ENCODE measurements at places on chromosomes 12 and 14.

GRCh38 chr14:22588526-22589095, 413 bp downstream of the DAD1 start:
- DNase-seq = no peak

GRCh38 chr12:62793256-62794217, 141.4 kb downstream of the PPM1H start:
- DNase-seq = peak; percentile 64

DNA sequence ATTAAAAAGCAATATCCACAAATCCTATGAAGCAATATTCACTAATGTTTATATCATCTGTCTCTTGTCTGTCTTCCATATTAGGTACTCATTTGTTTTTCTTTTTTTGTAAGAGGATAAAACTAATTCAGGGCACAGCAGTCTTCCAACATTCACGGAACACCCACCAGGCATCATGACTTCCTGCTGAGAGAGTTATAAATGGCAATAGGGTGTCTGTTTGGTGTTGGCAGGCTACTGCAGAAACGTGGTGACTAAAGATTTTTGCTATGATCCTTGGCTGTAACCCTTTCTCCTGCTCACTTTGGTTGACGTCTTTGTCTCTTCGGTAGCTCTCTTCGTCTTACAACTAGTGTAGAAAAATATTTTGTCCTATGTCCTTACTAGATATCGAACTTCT, 860.6 kb upstream of the MGAT4C start:
- no peak for DNase-seq

- no peak for DNase-seq
Observed at GRCh38 chr12:124548854-124549378, 18.5 kb downstream of the NCOR2 start.

GRCh38 chr12:122958198-122958888, 7.9 kb downstream of the ABCB9 start:
- no peak for DNase-seq

GRCh38 chr14:37021390-37021789, 151.0 kb downstream of the SLC25A21 start:
- DNase-seq = no peak

DNA sequence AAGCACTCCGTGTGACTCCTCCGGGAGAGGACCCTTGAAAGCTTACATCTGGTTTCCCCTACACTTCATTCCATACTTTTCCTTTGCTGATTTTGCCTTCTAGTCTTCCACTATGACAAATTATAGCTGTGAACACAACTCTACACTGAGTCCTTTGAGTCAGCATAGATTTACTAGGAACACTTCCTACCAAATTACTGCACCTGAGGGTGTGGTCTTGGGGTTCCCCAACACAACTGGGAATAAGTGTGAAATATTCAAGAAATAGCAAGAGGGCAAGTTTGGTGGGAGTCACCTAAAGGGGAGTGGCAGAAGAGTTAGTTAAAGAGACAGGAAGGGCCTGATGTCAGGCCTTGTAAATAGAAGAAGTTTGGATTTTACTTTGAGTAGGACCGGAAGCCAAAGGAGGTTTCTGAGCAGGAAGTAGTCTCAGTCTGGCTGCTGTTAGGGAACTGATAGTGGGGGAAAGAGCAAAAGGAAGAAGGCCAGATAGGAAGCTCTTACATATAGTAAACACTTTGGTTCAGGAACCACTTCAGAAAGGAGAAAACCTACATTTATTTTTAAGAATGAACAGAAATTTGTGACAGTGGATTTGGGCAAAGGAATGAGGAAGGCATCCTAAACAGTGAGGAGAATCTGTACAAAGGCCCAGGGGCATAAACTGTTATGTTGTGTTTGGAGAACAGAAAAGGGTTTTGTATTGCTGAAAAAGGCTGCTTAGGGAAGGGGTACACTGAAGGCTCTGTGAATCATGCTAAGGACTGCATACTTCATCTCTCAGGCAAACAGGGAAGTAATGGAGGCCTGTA, 14.2 kb downstream of the SEL1L start:
- no peak for DNase-seq

GRCh38 chr14:105931808-105932483, 405.6 kb downstream of the TMEM121 start:
- peak; percentile 31 for DNase-seq

- DNase-seq = peak; percentile 37
Observed at GRCh38 chr14:81302638-81303037, 81.9 kb upstream of the GTF2A1 start.

DNA sequence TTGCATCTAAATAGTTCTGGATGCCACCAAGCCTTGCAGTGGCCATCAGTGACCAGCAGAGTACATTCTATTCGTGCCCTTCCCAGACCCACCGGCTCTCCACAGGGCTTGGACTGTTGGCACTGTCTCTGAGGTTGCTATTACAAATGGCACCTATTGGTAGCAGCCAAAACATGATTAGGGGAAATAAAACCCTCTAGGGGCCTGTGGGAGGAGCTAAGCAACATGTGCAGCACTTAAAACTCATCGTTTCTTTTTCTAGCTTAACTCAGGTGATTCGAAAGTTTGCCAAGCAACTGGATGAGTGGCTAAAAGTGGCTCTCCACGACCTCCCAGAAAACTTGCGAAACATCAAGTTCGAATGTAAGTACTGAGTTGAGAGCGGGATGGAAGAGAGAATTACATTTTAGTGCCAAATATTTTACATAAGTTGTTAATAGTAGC, 65.4 kb upstream of the RIC8B start:
- DNase-seq = no peak

- DNase-seq = no peak
Observed at GRCh38 chr12:105733579-105733978, 403.1 kb downstream of the C12orf75 start.

DNA sequence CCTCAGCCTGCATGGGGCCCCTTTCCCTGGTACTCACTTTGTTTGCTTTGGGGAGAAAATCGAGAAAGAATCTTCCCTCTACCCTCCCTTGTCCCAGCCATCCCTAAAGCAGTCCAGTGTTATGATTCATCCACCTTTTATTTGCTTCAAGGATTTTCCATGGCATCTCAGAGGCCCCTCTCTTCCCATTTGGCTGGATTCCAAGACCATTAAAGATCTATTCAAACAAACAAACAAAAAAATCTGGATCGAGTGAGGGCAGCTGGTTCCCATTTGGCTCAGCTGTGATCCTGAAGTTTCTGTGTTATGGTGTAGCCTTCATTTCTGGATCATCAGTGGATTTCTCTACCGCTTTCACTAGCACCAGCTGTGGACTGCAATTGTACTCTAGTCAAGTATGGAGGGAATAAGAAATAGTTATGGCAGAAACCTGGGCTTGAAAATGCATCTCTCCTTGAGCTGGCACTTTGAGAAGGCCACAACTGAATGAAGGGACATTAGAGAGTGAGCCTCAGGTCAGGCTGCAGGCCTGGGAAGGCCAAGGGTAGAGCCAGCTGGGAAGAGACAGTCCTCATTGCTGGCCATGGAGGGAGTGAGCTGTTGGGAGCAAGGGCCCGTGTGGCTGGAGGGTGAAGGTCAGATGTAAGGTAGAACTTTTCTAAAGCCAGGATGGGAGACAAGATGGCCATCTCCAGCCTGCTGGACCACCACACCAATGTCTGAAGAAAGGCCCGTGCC, 13.7 kb downstream of the KRT71 start:
- no peak for DNase-seq

DNA sequence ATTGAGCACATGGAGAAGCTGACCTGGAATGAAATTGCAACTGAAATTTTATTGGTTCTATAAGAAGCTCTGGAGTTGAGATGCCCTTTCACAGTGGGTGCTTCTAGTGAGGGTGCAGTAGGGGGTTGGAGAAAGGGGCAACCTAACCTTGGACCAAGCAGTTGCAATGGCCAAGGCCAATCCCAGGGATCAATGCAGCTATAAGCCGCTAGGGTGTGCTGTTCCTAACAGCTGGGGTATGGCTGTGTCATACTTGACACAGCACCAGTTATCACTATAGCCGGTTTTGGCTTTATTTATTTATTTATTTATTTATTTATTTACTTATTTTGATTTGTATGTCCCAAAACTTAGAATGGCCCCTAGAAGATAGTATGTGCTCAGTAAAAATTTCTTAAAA, 505.9 kb downstream of the FLRT2 start:
- DNase-seq = peak; percentile 32
